PC-3 (cell line): ENCODE measurements at places on chromosomes 5 and 9. TPM values are rescaled to one million over a fixed set of nuclear protein-coding genes. Genes with fewer than 3 reads are reported as not detected.
A peak's percentile ranks its signal among the peaks of the same experiment; 100 is the strongest.

GRCh38 chr5:173495225-173495904, 121.1 kb downstream of the BOD1 start:
- no peaks in the 10 kb centered on the region for H3K27me3 ChIP-seq
- H3K36me3 ChIP-seq: no peaks in the 10 kb centered on the region
- H3K4me1 ChIP-seq: no peaks in the 10 kb centered on the region

DNA sequence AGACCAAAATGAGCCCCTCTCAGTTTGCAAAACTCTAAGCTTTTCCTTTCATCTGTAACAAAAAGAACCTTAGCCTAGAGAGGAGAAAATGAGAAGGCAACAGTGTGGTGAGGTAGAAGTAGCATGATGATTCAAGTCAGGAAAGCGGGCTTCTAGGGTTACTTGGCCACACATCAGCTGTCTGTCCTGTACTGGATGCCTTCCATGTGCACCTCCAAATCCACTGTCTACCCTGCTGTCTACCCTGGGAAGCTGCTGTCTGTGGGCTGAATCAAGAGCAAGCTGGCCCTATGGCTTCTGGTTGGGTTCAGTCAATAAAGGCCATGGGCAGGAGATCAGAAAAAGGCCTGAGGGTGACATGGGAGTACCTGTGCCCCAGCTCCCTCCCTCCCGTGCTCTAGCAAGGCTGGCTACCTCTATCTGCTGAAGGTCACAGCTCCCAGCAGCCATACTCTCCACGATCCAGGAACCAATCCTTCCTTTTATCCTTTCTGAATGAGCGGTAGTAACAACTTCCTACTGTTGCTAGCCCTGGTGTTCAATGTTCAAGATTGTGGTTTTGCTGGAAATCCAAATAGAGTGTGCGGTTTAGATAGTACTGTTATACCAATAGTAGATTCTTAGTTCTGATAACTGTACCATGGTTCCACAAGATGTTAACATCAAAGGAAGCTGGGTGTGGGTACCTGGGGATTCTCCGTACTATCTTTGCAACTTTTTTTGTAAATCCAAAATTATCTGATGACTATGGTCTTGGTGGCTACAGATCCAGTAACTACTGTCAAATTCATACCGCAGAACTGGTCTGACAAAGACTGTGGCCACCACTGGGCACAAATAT, 191.0 kb downstream of the ESM1 start:
- DNase-seq: no peak
- H3K27me3 ChIP-seq: no peaks in the 10 kb centered on the region
- H3K4me1 ChIP-seq: peaks cover 19% of the 10 kb centered on the region
- H3K4me3 ChIP-seq: no peak overlapping the region

- no peak overlapping the region for H3K4me3 ChIP-seq
- H3K36me3 ChIP-seq: no peaks in the 10 kb centered on the region
- H3K27me3 ChIP-seq: no peaks in the 10 kb centered on the region
- no peak overlapping the region for H3K27ac ChIP-seq
- peaks cover 3% of the 10 kb centered on the region; the same call in 1 of the 2 replicates for H3K4me1 ChIP-seq
- peak; percentile 64 for DNase-seq
These were observed 40.0 kb downstream of the NIM1K start for GRCh38 chr5:43231977-43232376.

DNA sequence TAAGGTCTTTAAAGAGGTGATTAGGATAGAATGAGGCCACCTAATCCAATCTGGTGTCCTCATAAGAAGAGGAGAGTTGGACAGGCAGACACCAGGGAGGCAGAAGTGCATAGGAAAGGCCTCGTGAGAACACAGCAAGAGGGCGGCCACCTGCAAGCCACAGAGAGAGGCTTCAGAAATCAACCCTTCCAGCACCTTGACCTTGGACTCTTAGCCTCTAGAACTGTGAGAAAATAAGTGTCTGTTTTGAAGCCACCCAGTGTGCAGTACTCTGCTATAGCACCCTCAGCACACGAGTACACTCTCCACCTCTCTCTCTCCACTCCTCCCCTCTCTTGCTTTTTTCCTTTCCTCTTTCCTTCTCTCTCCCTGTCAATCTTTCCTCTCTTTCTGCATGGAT, 26.8 kb downstream of the NIPAL4 start:
- H3K27me3 ChIP-seq: no peaks in the 10 kb centered on the region
- no peaks in the 10 kb centered on the region for H3K4me1 ChIP-seq
- no peak overlapping the region for H3K27ac ChIP-seq
- peaks cover 79% of the 10 kb centered on the region for H3K36me3 ChIP-seq

DNA sequence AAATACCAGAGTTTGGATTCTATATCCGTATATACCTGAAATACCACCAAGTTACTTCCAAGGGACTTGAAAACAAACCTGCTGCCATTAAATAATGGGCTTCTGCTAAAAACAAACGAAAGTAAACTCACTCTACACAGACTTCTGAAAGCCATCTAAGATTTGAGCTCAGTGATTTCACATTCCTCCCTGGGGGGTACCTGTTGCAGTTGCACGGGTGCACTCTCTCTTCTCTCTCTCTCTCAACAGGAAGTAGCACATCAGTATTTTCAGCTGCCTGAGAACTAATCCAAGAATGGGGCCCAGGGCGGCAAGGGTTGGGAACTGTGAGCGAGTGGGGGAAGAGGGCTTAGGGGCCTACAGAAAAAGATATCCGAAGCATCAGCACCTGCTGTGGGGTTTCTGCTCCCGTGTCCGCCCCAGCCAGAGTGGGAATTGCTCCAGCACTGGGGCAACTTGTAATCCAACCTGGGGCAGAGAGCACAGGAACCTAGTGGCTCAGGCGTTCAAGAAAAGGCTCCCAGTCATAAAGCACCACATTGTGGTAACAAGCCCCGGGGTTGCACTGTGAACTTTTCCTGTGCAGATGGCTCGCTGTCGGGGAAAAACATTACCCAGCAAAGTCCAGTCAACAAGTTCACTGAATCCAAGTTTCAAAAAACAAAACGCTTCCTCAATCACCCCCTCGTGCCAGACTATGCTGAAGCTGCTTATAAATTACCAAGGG, 99.8 kb downstream of the EFNA5 start:
- peak overlapping the region; percentile 93 for H3K27ac ChIP-seq
- H3K27me3 ChIP-seq: no peaks in the 10 kb centered on the region
- H3K4me3 ChIP-seq: peak overlapping the region; percentile 78
- H3K4me1 ChIP-seq: peaks cover 51% of the 10 kb centered on the region

DNA sequence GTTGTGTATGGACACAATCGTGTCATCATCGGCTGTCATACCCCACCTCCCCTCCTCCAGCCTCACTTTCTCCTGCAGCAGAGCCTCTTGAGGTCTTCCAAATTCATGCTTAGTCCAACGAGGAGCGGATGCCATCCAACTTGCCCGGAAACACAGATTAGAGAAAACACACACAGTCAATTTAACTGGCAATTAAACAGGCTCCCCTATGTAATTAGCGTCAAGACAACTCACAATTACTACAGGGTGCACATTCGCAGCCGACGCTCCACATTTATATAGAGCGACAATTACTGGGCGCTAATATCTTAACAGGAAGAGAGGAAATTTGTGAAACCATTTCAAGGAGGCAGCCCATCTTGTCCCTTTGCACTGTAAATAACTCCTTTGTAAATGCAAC, 86.0 kb upstream of the ZNF618 start:
- no peaks in the 10 kb centered on the region for H3K36me3 ChIP-seq
- H3K4me3 ChIP-seq: no peak overlapping the region

DNA sequence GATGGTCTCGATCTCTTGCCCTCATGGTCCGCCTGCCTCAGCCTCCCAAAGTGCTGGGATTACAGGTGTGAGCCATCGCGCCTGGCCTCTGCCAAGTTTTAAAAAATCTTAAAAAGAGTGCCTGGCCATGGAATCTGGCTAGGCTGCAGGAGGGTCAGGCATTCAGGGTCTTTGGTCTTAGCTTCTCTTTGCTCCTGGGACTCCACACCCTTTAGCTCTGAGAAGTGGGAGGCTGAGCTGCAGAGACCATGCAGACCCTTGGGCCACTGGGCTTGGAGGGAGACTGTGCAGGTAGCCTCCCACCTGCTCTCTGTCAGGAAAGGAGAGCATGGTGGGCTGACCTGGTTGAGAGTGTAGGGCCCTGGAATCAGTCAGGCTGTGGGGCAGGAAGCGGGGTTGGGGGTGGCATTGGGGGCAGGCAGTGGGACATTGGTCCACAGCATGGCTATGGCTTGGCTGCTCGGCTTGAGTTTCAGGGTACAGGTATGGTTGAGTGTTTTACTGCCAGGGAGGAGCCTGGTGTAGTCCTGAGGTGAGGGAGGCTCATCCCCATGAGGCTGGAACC, 20.8 kb downstream of the PHF2 start:
- H3K27ac ChIP-seq: no peak overlapping the region
- H3K27me3 ChIP-seq: no peaks in the 10 kb centered on the region
- DNase-seq: no peak
- H3K36me3 ChIP-seq: no peaks in the 10 kb centered on the region
- no peak overlapping the region for H3K4me3 ChIP-seq
- no peaks in the 10 kb centered on the region for H3K4me1 ChIP-seq

- peak overlapping the region; percentile 63 for H3K27ac ChIP-seq
- peak overlapping the region; percentile 89 for H3K4me3 ChIP-seq
- H3K4me1 ChIP-seq: peaks cover 22% of the 10 kb centered on the region
- H3K27me3 ChIP-seq: no peaks in the 10 kb centered on the region
- DNase-seq: peak; percentile 44
These were observed 586 bp downstream of the HMGXB3 start for GRCh38 chr5:150000990-150001659.

- no peaks in the 10 kb centered on the region for H3K27me3 ChIP-seq
- DNase-seq: no peak
- H3K36me3 ChIP-seq: no peaks in the 10 kb centered on the region
These were observed 76.3 kb downstream of the HSPA4 start for GRCh38 chr5:133128066-133128465.

DNA sequence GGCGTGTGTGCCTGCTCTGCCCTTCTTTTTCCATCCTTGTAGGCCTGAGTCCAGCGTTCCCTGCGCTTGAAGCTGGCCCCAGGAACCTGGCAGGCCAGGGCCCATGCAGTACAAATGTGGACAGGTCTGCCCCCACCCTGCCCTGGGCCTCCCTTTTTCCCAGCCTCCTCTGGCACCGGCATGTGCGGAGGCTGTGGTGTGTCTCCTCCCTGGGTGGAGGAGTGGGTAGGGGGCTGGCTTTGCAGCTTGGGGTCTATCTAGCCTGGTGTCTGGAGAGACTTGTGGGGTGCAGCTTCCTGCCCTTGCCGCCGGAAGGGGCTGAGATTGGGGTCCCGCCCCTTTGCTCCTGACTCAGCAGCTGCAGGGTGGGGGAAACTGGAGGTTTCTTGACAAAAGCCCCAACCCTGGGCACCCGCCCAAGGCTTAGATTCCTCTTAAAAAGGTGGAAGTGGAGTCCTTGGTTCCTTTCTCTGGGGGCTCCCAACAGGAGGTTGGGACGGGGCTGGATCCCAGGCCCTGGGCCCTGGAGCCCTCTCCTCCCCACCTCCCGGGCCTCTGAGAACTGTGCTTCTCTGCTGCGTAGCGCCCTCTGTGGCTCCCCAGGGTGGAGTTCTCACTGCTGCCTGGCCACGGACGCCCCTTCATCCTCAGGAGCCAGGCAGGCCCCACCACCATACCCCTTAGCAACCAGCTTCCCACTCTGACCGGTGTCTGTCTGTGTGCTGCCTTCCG, 18.0 kb downstream of the RXRA start:
- no peaks in the 10 kb centered on the region for H3K4me1 ChIP-seq
- no peaks in the 10 kb centered on the region for H3K27me3 ChIP-seq
- no peak overlapping the region for H3K4me3 ChIP-seq
- no peak for DNase-seq
- no peak overlapping the region for H3K27ac ChIP-seq

GRCh38 chr9:6973762-6974161, 216.0 kb downstream of the KDM4C start:
- no peaks in the 10 kb centered on the region for H3K36me3 ChIP-seq
- no peak overlapping the region for H3K4me3 ChIP-seq
- H3K27me3 ChIP-seq: no peaks in the 10 kb centered on the region
- peak; percentile 13 for DNase-seq
- no peak overlapping the region for H3K27ac ChIP-seq
- H3K4me1 ChIP-seq: no peaks in the 10 kb centered on the region

- H3K4me3 ChIP-seq: no peak overlapping the region
- no peak overlapping the region for H3K27ac ChIP-seq
- DNase-seq: no peak
These were observed 2.4 kb downstream of the EDF1 start for GRCh38 chr9:136863623-136864273.

- no peaks in the 10 kb centered on the region for H3K27me3 ChIP-seq
- no peaks in the 10 kb centered on the region for H3K4me1 ChIP-seq
- H3K27ac ChIP-seq: no peak overlapping the region
- no peak for DNase-seq
- no peaks in the 10 kb centered on the region for H3K36me3 ChIP-seq
- H3K4me3 ChIP-seq: no peak overlapping the region
These were observed 64.3 kb downstream of the FEM1C start for GRCh38 chr5:115480271-115480670.

DNA sequence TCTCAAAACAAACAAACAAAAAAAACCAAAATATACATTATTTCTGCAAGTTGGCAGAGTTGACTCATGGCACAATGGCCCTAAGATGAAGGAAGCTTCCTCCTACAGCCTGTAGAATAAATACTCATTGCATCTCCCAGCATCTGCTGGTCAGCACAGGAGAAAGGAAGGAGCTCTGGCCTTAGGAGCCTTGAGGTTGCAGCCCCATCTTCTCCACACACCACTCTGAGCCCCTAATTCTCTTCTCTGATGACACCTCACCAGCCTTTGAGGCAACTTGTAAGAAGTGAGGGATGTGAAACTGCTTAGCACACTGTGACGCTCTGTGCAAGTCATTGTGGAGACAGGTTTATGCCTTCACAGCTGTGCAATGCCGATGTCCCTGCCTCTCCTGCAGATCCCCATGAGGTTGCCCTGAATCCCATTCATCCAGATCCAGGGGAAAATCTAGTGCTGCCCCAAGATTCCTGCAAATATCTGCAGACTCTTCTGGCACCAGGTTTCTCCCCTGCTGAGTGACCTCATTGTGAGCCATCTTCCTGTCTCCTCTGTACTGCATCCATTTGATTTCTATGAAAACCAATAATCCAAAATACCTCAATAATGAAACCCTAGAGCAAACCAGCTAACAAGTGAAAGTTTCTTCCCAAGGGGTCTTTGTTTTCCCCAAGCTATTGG, 65.3 kb upstream of the TGFBR1 start:
- H3K4me3 ChIP-seq: no peak overlapping the region
- H3K36me3 ChIP-seq: no peaks in the 10 kb centered on the region
- H3K4me1 ChIP-seq: peaks cover 24% of the 10 kb centered on the region
- no peaks in the 10 kb centered on the region for H3K27me3 ChIP-seq
- H3K27ac ChIP-seq: peak overlapping the region; percentile 72

- H3K4me1 ChIP-seq: peaks cover 2% of the 10 kb centered on the region; the same call in 1 of the 2 replicates
- H3K27me3 ChIP-seq: no peaks in the 10 kb centered on the region
- peaks cover 4% of the 10 kb centered on the region; the same call in 1 of the 2 replicates for H3K36me3 ChIP-seq
- no peak for DNase-seq
- no peak overlapping the region for H3K27ac ChIP-seq
- H3K4me3 ChIP-seq: no peak overlapping the region
These were observed 5.4 kb downstream of the NNT start for GRCh38 chr5:43608406-43608805.

The CSF1R gene
- total RNA-seq: not detected in 2 replicates

The ANKRD18A gene
- total RNA-seq: 2.2 and 3.4 TPM in 2 replicates

The BOD1 gene
- total RNA-seq: 153 and 160 TPM in 2 replicates

The TMEM252 gene
- total RNA-seq: not detected in 2 replicates

The CMBL gene
- total RNA-seq: 35.7 and 38.4 TPM in 2 replicates

The CNTFR gene
- total RNA-seq: not detected in 2 replicates

The OR1Q1 gene
- not detected in 2 replicates for total RNA-seq

The PHPT1 gene
- 83.2 and 111 TPM in 2 replicates for total RNA-seq

The SPAAR gene
- 0.35 TPM in 1 of 2 replicates, not detected in the other for total RNA-seq
